Retinal pigment epithelial cell (primary cell): ENCODE measurements at places on chromosomes 1 and 21.
A peak's percentile ranks its signal among the peaks of the same experiment; 100 is the strongest.

DNA sequence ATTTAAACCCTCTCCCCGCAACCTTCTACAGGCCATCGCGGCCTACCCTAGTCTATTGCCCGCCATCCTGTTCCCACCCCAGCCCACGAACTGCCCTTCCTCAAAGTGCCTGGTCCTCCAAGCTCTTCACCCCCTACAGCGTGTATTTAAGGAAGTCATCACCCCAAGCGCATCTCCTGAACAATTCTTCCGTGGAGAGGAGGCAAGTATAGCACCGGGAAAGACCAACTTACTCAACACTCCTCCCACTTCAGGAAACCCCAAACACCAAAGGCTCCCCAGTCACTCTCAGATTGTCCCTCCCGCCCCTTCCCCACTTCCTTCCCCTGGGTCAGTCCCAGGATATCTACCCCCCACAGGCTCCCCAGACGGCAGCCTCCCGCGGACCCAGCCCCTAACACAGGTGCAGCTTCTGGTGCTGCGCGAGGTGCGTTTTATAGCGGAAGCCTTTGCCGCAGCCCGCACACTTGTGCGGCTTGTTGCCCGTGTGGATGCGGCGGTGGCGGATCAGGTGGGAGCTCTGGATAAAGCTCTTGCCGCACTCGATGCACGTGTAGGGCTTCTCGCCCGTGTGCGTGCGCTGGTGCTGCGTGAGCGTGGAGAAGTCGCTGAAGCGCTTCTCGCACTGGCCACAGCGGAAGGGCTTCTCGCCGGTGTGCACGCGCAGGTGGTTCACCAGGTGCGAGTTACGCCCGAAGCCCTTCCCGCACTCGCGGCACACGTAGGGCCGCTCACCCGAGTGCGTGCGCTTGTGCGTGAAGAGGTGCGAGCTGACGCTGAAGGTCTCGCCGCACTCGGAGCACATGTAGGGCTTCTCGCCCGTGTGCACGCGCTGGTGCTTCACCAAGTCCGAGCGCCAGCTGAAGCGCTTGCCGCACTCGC, 25.5 kb downstream of the ZNF697 start:
- DNase-seq = no peak

GRCh38 chr1:192698731-192699130, 62.8 kb downstream of the RGS13 start:
- DNase-seq = no peak

DNA sequence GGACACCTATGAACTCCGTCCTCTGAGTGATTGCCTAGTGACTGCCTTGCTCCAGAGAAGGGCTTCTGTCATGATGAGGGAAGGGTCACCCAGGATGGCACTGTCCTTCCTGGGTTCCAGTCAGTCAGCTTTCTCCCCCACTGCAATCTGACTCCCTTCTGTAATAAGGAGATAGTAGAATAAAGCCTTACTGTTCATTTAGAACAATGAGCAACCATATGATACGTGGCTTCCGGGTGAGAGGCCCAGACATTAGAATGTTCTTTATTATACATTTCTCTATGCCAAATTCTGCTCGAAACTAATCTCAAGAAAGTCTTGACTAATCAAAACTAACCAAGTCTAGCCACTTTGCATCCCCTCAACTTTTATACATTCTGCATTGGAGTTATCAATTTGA, 8.5 kb upstream of the MTMR11 start:
- DNase-seq = no peak

DNA sequence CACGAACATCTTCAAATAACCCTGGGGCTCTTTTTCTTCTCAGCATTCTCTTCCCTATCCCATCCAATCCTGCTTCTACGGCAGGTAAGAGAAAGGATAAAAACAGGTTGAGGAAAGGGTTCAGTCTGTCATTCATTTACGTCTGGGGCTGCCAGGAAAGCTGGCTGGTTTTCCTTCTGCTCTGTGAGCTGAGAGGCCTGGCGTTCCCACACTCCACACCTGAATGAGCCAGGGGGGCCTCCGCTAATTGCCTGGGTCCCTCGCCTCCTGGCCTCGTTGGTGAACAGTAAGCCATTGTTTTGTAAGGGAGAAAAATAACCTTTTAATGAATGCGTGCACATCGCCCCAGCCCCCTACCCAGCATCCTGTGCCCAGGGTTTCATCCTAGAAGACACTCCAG, 70.8 kb upstream of the SIM2 start:
- no peak for DNase-seq

- DNase-seq = no peak
Measured at GRCh38 chr1:223738465-223739365, 26.4 kb downstream of the CAPN2 start.

DNA sequence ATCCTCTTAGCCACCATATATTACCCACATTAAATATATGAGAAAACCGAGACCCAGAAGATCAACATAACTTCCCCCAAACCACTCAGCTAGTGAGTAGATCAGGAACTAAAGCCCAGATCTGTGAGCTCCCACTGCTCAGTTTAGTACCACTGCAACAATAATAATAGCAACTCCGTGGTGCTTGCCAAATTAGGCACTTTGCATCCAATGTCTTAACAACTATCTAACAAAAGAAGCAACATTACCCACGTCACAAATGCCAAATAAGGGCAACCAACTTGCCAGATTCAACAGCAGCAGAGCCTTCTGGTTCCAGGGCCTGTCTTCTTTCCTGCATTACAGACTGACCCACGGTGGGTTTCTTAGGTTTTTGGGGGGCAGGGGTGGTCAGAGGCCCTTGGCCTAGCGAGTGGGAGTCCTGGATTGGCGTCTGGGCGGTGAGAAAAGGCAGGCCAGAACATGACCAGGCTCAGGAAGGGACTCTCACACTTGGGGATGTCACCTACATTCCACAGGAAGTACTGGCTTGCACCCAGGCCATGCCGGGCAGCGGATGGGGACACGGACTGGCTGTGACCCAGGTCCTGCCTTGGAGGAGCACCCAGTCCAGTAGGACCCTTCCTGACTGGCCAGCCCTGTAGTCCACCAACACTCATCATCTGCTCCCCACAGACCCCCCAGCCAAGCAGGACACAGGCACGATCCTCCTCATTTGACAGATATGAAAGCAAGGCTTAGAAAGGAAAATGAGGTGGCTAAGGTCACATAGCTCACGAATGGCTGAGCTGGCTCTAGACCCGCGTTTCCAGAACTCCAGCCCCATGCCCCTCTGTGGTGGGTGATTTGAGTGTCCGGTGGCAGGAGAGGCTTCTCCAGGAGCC, 4.6 kb downstream of the HCRTR1 start:
- DNase-seq = no peak

DNA sequence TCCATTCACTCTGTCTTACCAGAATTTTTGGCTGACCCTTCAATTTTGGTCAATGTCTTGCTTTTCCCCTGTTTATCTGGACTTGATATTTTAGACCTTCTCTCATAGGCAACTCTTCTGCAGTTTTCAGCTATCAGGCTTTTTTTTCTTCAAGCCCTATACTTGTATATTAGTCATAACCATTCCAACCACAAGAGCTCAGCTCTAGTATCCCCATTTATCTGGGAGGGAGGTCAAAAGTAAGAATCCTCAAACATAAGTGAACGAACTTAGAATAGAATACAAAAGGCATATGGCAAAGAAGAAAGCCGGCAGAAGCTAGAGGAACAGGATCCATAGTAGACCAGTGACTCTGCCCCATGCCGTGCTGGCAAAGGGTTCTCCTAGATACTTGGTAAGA, 45.9 kb upstream of the TNFSF4 start:
- no peak for DNase-seq

GRCh38 chr1:115136706-115137105, 47.4 kb upstream of the TSPAN2 start:
- no peak for DNase-seq

GRCh38 chr21:26833460-26833939, 11.7 kb downstream of the ADAMTS1 start:
- DNase-seq = no peak

DNA sequence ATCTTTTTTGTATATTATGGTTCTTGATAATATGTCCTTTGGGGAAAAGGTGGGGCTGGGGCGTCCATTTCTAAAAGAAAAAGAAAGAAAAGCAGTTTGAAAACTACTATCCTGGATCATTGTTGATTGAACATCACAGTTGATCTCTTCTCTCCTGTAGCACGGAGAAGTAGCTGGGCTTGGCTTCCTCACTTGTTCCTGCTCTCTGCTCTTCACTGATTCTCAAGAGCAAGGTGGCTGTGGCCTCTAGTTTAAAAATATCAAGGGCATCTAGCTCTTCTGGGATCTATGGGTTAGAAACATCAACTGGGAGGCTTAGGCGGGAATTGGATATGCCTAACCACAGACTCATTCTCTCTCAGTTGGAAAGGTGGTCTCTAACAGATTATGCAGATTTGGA, 38.1 kb upstream of the EPHA8 start:
- DNase-seq = no peak

DNA sequence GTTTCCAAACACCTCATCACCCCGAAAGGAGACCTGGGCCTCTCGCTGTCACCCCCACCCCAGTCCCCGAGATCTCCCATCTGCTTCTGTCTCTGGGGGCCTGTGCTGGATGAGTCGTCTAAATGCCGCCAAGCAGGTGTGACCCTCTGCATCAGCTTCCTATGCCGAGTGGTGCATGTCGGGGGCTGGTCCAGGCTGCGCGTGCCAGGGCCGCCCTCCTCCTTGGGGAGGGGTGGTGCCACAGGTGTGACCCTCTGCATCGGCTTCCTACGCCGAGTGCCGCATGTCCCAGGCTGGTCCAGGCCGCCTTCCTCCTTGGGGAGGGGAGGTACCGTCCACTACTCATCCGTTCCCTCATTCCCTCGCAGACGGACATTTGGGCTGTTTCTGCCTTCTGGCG, 115.7 kb downstream of the PRDM16 start:
- no peak for DNase-seq

DNA sequence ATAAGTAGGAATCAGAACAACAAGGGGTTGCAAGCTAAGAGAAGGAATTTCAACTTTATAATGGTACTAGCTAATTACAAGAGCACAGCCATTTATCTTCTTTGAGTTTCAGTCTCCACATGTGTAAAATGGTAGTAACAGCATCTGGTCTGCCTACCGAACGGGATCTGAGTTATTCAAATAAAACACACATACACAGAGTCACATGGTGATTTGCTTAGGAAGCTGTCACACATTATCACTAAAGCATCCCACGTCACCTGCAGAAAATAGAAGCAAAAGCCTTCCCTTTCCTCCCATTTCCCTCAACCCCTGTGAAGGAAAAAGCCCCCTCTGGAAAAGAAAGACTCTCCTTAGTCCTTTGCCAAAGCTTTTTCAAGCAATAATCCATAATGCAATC, 389.7 kb downstream of the OMA1 start:
- DNase-seq = no peak

GRCh38 chr1:65827346-65827745, 34.7 kb downstream of the PDE4B start:
- no peak for DNase-seq

DNA sequence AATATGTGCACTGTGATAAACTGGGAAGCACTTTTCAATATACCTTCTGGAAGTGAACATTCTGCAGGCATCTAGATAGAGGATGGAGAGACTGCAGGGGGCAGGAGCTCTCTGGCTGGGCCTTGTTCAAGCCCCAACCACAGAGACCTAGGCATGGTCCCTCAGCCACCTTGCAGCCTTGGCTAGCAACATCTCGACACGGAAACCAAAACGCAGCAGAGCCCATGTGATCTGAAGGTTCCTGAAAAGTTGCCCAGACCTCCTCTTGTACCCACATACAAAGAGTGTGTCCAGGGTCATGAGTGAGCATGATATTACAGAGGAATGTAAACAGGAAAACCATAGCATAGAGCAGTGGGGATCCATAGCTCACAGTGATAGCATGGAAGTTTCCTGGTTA, 33.1 kb upstream of the SAMD11 start:
- no peak for DNase-seq

- DNase-seq = no peak
Measured at GRCh38 chr1:115228191-115228590, 109.9 kb downstream of the NGF start.

DNA sequence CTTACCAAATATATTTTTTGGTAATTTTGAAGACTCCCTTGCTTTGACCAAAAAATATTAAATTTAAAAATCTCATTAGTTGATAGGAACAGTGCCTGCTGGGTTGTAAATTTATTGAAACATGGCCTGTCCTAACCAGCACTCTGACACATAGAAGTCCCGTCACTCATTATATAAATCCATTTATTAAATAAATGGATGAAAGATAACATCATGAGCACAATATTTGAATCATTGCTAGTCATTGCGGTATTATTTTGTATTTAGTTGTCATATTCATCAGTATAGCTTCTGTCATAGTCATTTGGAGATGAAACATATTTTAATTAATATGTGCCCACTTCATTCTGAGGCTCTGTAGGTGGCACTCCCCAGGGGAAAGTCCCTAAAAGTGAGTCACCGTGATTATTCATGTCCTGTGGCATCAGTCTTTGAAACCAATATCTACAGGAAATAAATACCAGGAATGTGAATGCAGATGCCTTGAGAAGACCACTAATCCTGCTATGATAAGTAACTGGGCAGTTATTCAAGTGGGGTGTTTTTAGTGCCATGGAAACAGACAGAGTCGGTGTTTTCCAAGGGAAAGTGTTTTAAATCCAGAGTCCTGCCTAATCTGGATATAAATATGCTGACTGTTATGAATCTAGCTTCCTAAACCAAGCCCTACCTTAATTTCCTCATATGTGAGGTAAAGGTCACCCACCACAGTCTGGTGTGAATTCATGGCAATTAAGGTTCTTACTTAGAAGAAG, 302.0 kb downstream of the DUSP10 start:
- peak; percentile 99 for DNase-seq

- peak; percentile 4 for DNase-seq
Measured at GRCh38 chr1:212791261-212791675, 309 bp downstream of the NSL1 start.

- DNase-seq = no peak
Measured at GRCh38 chr21:28875078-28875477, 117.6 kb downstream of the LTN1 start.

DNA sequence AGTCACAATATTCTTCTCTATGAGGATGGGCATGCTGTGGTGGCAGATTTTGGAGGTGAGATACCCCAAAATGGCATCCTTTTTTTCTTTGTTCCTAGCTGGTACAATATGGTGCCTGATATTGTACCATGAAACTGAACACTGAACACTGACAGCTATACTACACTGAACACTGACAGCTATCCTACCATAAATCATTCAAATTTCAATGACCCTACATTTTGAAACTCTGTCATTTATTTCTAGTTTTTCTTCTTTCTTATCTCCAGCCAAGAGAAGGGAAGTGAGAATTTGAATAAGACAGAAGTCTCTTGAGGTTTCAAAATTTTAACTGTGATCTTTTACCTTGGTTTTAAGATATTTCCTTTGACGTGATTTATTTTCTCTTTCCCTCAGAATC, 76.3 kb downstream of the LRRC53 start:
- no peak for DNase-seq
